Gastroesophageal sphincter (tissue), 4 donors: ENCODE measurements at places on chromosomes 6 and 20. TPM values are rescaled to one million over a fixed set of nuclear protein-coding genes. Genes with fewer than 3 reads are reported as not detected.
A peak's percentile ranks its signal among the peaks of the same experiment; 100 is the strongest.

DNA sequence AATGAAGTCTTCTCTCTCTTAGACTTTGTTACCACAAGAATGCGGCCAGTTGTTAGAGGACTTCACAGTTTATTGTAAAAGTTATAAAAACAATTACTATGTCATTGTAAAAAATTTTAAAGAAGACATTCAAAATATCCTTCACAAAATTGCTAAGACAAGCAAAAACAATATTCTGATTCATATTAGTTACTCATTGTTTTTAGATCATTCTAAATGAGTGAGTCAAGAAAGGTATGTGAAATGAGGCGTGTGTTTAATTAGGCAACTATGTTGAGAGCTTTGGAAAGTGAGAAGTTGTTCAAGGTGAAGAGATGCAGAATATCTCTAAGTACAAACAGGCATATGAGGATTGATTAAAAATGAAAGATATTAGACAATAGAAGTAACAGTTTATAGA, 875.3 kb downstream of the EYS start:
- H3K4me3 ChIP-seq, result no peak overlapping the region
- H3K27me3 ChIP-seq, result no peaks in the 10 kb centered on the region
- ATAC-seq, result no peak
- H3K27ac ChIP-seq, result no peak overlapping the region

DNA sequence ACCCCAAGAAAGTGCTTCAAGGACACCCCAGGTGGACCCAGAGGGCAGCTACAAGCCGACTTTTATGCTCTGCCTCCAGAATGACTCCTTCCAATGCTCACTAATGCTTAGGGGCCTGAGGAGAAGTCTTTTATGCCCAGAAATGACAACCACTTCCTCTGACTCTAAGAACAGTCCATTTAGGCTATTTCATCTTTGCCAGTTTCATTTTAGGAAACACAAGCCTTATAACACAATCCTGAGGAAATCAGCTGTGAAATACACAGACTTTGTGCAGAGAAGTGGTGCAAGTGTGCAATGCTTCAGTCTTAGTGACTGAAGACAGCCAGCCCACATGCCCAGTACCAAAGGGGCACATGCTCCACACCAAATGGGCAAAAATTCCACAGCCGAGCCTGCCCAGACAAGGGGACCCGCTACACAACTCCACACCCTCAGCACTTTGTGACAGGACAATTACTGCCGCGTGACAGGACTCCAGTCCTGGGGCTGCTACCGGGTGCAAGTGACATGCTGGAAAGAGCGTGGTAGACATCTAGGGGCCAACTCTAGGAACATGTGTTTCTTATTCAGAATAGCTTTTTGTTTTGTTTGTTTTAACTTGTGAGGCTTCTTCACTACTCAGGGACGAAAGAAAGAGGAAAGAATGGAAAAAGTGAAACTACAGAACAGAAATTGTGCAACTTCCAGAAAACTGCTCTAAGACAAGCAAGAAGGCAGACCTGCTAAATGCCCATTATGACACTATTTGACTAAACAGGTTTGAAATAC, 28.2 kb upstream of the PLAGL1 start:
- no peaks in the 10 kb centered on the region for H3K36me3 ChIP-seq
- peak overlapping the region; percentile 41 for H3K4me3 ChIP-seq
- H3K4me1 ChIP-seq, result no peaks in the 10 kb centered on the region
- peak; percentile 50 for ATAC-seq
- H3K27ac ChIP-seq, result peak overlapping the region; percentile 1

Gene SAMHD1
- 854 TPM for total RNA-seq

- no peaks in the 10 kb centered on the region for H3K4me1 ChIP-seq
- no peaks in the 10 kb centered on the region for H3K36me3 ChIP-seq
- no peaks in the 10 kb centered on the region for H3K27me3 ChIP-seq
- ATAC-seq, result no peak
- no peak overlapping the region for H3K4me3 ChIP-seq
- no peak overlapping the region for H3K27ac ChIP-seq
Measured at GRCh38 chr6:163083141-163083540, 331.4 kb upstream of the QKI start.

Gene ZBTB22
- 19.7 TPM for total RNA-seq

Gene C6orf118
- not detected for total RNA-seq

- no peak overlapping the region for H3K27ac ChIP-seq
- no peak overlapping the region for H3K4me3 ChIP-seq
- H3K4me1 ChIP-seq, result no peaks in the 10 kb centered on the region
- no peaks in the 10 kb centered on the region for H3K27me3 ChIP-seq
- no peaks in the 10 kb centered on the region for H3K36me3 ChIP-seq
Measured at GRCh38 chr20:17759449-17759848, 59.7 kb downstream of the BANF2 start.

DNA sequence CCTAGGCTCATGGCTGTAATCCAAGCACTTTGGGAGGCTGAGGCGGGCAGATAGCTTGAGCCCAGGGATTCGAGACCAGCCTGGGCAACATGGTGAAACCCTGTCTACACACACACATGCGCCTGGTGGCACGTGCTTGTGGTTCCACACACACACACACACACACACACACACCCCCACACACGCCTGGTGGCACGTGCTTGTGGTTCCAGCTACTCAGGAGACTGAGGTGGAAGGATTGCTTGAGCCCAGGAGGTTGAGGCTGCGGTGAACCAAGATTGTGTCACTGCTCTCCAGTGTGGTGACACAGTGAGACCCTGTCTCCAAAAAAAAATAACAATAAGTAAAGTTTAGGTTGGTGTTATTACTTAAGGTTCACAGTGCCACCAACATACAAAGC, 165.8 kb downstream of the ZFAND3 start:
- H3K27ac ChIP-seq, result no peak overlapping the region
- H3K27me3 ChIP-seq, result no peaks in the 10 kb centered on the region
- ATAC-seq, result no peak

Gene OVOL2
- 0.69 TPM for total RNA-seq

GRCh38 chr20:55353206-55353605, 652.1 kb downstream of the CBLN4 start:
- H3K4me3 ChIP-seq, result no peak overlapping the region
- H3K27me3 ChIP-seq, result no peaks in the 10 kb centered on the region
- H3K27ac ChIP-seq, result no peak overlapping the region

DNA sequence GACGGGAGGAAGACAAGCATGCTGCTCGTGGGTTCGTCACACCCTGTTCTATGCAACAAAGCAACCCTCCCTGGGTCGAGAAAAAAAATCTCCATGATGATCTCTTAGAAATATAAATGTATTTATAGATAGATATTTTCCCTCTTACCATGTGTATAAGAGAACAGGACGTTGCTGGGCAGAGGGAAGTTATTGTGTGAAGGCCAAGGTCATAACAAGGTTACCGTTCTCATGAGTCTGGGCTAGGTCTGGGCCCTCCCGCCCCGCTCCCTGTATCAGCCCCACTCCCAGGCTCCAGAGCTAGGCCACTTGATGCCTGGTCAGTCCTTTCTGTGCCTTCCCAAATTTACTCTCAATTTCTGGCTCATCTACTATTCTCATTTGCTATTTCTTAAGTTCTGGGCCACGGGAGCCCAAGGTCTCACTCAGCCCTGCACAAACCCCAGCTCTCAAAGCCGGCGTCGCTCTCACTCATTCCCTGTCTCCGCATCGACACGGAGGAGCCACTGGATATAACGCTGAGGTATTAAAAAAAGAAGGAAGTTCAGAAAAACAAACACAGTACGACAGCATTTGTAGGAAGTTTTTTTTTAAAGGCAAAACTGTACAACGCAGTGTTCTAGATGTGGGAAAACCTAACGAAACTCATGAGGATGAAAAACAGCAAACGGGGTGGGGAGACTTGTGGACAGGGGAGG, 96.8 kb downstream of the PSMG4 start:
- peak overlapping the region; percentile 12 for H3K4me3 ChIP-seq
- peak overlapping the region; percentile 90 for H3K27ac ChIP-seq
- H3K36me3 ChIP-seq, result no peaks in the 10 kb centered on the region
- peaks cover 20% of the 10 kb centered on the region for H3K4me1 ChIP-seq
- ATAC-seq, result peak; percentile 52

DNA sequence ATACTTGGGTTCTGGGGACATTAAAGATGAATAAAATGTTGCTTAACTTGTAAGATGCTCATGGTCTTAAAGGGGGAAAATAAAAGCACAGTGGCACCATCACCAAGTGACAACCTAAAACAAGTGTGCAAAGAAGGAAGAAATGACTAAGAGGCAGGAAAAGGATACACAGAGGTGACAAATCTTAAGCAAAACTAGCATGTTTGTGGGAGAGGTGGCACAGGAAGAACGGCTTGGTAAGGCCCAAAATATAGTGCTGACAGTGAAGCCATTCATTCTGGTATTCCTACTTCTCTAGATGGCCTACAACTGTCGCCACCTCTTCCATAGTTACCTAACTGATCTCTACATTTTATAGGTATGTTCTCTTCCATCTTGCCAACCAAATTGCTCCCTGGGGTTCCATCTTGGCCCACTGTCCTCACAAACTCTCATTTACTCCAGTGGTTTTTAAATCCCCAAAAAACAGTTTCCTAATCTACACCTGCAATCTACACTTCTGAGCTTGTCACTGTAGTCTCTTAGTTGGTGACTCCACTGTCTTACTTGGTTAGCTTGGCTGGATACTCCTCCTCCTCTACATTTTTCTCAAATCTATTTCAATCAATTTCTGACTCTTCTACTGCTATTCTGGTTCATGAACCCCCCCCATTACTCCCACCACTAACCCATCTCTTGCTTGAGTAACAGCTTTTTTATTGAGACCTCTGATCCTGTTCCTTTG, 33.5 kb downstream of the FAM8A1 start:
- no peak overlapping the region for H3K4me3 ChIP-seq
- ATAC-seq, result no peak
- no peaks in the 10 kb centered on the region for H3K4me1 ChIP-seq

- H3K36me3 ChIP-seq, result no peaks in the 10 kb centered on the region
- ATAC-seq, result no peak
- no peaks in the 10 kb centered on the region for H3K27me3 ChIP-seq
- H3K4me1 ChIP-seq, result no peaks in the 10 kb centered on the region
- H3K27ac ChIP-seq, result no peak overlapping the region
Measured at GRCh38 chr6:129476810-129477209, 233.2 kb downstream of the ARHGAP18 start.

DNA sequence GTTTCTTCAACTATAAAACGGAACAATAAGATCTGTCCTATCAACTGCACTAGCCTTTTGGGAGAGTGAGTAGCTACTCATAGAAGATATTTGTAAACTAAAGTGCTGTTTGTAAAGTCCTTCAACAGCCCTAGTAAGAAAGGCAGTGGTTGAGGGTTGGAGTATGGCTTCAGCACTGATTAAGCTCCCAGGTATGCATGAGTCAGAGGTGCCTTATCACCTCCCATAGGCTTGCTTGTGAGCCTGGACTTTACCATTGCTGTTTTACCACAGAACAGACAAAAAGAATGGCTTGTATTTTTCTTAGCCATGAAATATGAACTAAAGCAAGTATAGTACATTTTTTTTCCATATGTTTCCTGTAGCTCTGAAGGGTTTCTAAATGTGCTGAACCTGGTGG, 44.1 kb downstream of the SAMD3 start:
- H3K27ac ChIP-seq, result no peak overlapping the region
- ATAC-seq, result no peak
- no peaks in the 10 kb centered on the region for H3K36me3 ChIP-seq
- no peaks in the 10 kb centered on the region for H3K27me3 ChIP-seq
- H3K4me3 ChIP-seq, result no peak overlapping the region

Gene PRDM1
- total RNA-seq, result 4.0 TPM

- no peaks in the 10 kb centered on the region for H3K4me1 ChIP-seq
- H3K4me3 ChIP-seq, result no peak overlapping the region
- no peak overlapping the region for H3K27ac ChIP-seq
- H3K27me3 ChIP-seq, result no peaks in the 10 kb centered on the region
Measured at GRCh38 chr6:154960854-154961530, 34.1 kb upstream of the TIAM2 start.

DNA sequence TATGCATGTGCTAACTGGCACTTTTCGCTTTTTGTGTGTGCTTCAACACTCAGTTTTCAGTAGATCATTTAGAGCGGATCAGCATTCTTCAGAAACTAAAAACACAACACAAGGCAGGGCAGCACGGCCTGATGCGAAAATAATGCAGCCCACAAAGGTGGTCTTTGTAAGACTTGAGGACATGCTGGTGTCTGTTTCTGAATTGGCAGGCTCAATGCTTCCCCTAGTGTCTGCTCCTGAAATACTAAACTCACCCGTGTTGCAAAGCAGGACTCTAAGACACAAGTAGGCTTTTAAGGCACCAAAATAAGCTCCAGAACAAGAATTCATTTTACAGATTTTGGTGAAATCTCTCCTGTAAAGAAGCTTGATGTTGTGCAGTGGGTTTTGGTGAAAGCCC, 676.5 kb downstream of the TENT5A start:
- H3K4me3 ChIP-seq, result no peak overlapping the region
- H3K27ac ChIP-seq, result no peak overlapping the region
- H3K27me3 ChIP-seq, result no peaks in the 10 kb centered on the region
- no peaks in the 10 kb centered on the region for H3K4me1 ChIP-seq
- no peaks in the 10 kb centered on the region for H3K36me3 ChIP-seq

DNA sequence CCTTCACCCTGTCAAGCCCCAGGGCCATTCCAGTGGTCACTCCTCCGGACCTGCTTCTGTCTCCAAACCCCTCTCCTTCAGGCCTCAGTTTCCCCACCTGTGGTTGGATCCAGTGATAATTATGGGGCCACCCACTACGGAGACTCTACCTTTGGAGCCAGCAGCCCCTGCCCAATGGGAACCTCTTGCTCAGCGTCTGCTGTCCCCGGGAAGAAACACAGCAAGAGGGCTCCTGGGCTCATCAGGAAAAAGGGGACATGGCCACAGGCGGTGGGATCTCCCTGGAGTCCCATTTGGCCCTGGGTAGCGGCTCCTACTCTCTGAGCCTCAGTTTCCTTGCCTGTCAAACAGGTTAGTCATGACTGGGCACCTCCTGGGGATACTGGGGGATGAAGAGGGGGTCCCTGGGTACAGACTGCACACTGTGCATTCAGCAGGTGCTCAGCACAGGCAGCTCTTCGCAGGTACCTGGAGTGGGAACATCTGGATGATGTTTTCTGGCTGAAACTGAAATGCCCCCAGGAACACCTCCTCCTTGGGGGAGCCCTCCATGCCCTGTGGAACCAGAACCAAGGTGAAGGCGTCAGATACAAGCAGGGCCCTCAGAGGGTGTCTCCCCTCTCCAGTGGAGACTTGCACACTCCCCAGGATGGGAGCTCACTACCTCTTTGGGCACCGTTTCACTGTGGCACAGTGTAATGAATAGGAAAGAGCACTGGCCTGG, 19.4 kb downstream of the SUN5 start:
- no peak overlapping the region for H3K4me3 ChIP-seq
- no peak overlapping the region for H3K27ac ChIP-seq
- no peaks in the 10 kb centered on the region for H3K36me3 ChIP-seq
- ATAC-seq, result no peak

DNA sequence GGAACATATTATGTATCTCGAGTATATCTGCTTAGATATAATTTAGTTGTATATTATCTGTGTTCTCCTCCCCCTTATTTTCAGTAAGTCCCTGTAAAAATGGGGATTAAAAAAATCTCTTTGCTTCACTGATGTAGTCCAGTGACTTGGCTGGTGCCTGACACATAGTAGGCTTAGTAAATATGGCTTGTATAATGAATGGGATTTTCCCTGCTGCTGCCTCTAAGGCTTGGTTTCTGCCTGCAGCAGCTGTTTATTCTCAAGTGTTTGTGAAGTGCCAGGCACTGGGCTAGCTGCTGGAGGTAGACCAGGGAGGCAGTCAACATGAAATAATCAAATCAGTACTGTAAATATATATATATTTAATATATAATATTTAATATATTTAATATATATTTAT, 1.6 kb upstream of the ZFP64 start:
- H3K4me1 ChIP-seq, result no peaks in the 10 kb centered on the region
- no peaks in the 10 kb centered on the region for H3K36me3 ChIP-seq
- ATAC-seq, result no peak
- no peak overlapping the region for H3K4me3 ChIP-seq
- no peaks in the 10 kb centered on the region for H3K27me3 ChIP-seq

GRCh38 chr20:20915844-20916243, 190.3 kb downstream of the LINC00237 start:
- H3K27me3 ChIP-seq, result peaks cover 11% of the 10 kb centered on the region
- H3K4me1 ChIP-seq, result no peaks in the 10 kb centered on the region
- no peak overlapping the region for H3K4me3 ChIP-seq
- H3K36me3 ChIP-seq, result no peaks in the 10 kb centered on the region
